Activated CD4-positive, alpha-beta T cell treated with anti-CD3 and anti-CD28 coated beads, Interleukin-2, amount 10 ng/mL, durations not matched to agents 24 days and 14 days (primary cell): ENCODE measurements at places on chromosomes 12 and 14. TPM values are rescaled to one million over a fixed set of nuclear protein-coding genes. Genes with fewer than 3 reads are reported as not detected.

Gene AICDA
- not detected in 2 replicates for total RNA-seq

DNA sequence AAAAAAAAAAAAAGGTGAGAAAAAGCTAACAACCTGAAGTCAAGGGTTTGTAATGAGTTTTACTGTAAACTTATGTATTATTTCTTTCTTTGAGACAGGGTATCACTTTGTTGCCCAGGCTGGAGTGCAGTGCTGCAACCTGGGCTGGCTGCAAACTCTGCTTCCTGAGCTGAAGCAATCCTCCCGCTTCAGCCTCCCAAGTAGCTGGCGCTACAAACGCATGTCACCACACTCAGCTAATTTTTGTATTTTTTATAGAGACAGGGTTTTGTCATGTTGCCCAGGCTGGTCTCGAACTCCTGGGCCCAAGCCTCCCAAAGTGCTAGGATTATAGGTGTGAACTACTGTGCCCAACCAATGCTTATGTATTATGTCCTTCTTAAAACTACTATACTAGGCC, 9.2 kb downstream of the ATF7 start:
- DNase-seq: no peak

Gene GABARAPL1
- total RNA-seq: 1.5 and 2.6 TPM in 2 replicates

GRCh38 chr14:66163023-66163422, 323.1 kb upstream of the CCDC196 start:
- no peak for DNase-seq

DNA sequence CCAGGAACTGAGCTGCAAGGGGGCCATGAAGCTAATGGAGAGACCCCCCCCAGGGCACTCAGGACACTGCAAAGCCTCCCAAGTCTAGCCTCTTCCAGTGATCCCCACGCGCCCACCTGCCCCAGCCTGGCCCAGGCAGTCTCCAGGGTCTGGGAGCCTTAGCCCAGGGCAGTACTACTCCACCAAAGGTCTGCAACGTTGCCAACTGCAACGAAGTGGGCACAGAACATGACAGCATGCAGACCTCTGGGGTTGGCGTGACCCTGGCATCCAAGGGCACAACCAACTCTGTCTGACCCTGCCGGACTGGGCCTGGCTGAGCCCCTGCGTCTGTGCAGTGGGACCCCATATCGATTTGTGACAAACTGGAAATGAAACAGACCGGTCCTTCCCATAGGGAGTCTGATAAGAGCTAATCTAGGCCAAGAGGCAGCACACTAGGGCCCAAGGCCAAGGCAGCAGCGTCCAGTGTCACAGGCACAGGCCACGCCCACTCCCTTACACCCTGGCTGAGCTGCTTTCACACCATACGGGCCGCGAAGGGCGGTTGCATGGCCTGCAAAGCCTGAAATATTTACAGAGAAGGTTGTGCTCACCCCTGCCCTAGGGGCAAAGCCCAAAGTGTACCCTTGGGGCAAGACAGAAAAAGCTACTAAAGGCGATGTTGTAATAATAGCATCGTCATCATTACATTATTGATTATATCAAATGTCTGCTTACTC, 76.7 kb downstream of the NCOR2 start:
- no peak for DNase-seq

GRCh38 chr12:8678661-8679111, 16.1 kb upstream of the MFAP5 start:
- DNase-seq: no peak

Gene ASIC1
- total RNA-seq: 17.6 and 19.7 TPM in 2 replicates

- no peak for DNase-seq
Measured at GRCh38 chr14:92575061-92575747, 61.6 kb downstream of the RIN3 start.

Gene RFX4
- not detected in 2 replicates for total RNA-seq

DNA sequence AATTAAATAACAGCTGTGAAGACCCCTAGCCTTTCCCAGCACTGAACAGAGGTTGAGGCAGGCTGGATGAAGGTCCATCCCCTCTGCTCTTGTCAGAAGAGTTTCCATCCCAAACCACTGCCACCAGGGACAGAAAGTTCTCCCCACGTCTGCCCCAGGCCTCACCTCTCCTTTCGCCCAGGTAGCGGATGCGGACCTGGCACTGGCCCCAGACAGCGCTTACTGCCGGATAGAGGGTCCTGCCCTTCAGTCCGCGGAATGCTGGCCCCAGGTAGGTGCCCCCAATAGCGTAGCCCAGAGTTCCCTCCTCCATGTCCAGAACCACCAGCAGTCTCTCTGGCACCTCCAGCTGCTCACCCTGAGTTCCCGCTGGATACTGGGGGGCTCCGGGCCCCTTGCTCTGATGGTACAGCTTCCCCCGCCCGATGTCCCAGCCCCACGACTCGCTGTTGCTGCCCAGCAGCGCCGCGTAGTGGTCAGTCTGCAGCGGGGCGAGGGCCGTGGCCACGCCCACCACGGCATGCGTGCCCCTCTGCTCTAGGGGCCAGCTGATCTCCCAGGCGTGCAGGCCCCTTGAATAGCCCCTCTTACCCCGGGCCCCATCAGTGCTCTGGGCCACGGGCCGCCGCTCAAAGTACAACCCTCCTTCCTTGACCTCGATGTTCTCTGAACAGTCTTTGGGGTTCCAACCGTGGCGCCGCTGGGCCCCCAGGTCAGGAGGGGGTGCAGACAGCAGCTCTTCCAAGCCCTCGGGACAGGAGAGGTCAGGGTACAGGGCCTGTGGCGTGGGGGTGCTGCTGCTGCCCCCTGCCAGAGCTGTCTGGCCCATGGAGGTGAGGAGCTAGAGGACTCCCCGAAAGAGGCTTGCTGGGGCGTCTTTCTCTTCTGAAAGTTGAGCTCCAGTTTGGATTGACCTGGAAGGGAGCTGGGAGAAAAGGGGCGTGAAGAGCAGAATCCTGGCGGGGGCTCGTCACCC, 742 bp downstream of the SPSB2 start:
- peak; percentile 97 for DNase-seq

DNA sequence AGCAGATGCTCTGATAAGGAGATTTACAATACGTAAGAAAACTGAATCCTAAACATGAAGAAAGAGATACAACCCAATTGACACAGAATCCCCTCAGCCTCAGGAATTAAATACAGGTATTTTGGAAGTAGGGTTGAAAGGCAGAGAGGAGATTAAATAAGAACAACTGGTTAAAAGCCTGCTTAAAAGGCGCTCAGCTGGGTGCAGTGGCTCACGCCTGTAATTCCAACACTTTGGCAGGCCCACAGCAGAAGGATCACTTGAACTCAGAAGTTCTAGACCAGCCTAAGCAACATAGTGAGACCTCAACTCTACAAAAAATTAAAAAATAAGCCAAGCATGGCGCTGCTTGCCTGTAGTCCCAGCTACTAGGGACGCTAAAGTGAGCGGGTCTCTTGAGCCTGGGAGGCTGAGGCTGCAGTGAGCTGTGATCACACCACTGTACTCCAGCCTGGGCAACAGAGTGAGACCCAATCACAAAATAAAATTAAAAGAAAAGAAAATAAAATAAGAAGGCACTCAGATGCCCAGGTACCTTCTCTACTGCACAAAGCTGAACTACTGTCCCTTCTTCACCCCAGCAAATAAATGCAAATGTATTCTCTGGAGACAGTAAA, 32.9 kb downstream of the MED13L start:
- no peak for DNase-seq

DNA sequence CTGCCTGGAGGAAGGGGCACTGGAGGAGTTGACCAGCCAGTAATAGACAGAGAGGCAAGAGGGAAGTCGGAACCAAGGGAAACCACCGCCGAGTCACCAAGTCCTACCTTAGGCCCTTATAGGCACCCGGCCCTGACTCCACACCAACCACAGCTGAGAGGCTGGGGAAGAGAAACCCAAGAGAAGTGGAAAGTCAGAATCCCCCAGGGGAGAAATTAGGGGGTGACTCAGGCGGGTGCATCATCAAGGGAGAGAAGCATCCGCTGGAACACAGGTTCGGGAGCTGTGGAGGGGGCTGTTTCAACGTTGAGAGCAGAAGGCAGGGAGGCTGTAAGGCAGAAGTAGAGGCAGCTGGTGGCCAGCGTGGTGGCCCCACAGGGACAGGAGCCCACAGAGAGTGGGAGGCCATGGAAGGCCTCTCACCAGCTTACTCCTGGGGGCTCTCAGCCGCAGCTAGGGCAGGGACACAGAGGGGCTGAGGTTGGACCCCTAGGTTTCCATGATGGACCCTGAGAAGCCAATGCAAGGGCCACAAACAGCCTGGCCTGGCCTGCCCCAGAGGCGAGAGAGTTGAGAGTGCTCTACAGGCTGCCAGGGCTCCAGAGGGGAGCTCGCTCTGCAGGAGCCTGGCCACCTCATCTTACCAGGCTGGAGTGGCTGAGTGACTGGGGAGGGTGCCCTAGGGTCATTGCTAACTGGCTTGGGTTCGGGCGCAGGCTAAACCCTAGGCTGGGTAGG, 1.4 kb upstream of the TRMT61A start:
- no peak for DNase-seq

GRCh38 chr12:26939953-26940352, 1.7 kb downstream of the FGFR1OP2 start:
- no peak for DNase-seq

- DNase-seq: no peak
Measured at GRCh38 chr12:6370994-6371754, 4.2 kb downstream of the SCNN1A start.

- DNase-seq: peak; percentile 65
Measured at GRCh38 chr12:49094160-49094974, at the start of gene DHH. Gene DHH, minus strand, starts transcription at chr12:49094801. Its CDS starts 289 bp downstream, at chr12:49094512.

DNA sequence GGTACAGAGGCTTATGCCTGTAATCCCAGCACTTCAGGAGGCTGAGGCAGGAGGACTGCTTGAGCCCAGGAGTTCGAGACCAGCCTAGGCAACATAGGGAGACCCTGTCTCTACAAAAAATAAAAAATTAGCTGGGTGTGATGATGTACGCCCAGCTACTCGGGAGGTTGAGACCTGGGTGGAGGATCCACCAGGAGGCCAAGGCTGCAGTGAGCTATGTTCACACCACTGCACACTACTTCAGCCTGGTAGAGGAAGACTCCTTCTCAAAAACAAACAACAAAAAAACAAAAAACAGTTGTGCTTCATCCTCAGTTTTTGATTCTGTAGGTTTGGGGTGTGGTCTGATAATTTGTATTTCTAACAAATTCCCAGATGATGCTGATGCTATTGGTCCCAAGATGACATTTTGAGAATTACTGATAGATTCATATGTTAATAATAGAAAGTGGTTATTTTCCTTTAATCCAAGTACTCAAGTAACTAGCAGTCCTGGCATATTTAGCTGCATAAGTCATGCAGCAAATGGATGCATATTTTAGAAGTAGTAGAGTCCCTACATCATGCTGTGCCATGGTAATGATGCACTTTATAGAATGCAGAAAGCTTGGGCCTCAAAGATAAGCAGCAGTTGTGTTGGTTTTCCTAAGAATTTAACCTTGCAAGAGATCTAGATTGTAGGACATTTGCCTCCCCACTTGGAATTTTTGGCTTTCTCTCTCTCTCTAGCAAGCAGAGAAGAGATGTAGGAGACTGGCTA, 76.1 kb upstream of the PAWR start:
- no peak for DNase-seq

Gene PSMA3
- total RNA-seq: 474 and 479 TPM in 2 replicates

Gene KRT85
- not detected in 2 replicates for total RNA-seq

GRCh38 chr12:43284486-43285158, 267.4 kb downstream of the ADAMTS20 start:
- DNase-seq: no peak

Gene ZDHHC22
- total RNA-seq: not detected in 2 replicates

GRCh38 chr14:88346048-88346639, 23.1 kb upstream of the KCNK10 start:
- no peak for DNase-seq

Gene LRRC10
- not detected in 2 replicates for total RNA-seq

DNA sequence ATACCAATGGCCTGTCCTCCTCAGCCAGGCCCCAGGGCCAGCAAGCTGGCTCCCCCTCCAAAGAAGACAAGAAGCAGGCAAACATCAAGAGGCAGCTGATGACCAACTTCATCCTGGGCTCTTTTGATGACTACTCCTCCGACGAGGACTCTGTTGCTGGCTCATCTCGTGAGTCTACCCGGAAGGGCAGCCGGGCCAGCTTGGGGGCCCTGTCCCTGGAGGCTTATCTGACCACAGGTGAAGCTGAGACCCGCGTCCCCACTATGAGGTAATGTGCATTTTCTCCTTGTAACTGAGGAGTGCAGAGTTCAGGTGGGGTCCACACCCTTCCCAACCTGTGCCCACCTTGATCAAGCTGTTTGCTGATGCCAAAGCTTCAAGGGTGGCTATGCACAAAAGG, 23.4 kb downstream of the ACACB start:
- DNase-seq: no peak

DNA sequence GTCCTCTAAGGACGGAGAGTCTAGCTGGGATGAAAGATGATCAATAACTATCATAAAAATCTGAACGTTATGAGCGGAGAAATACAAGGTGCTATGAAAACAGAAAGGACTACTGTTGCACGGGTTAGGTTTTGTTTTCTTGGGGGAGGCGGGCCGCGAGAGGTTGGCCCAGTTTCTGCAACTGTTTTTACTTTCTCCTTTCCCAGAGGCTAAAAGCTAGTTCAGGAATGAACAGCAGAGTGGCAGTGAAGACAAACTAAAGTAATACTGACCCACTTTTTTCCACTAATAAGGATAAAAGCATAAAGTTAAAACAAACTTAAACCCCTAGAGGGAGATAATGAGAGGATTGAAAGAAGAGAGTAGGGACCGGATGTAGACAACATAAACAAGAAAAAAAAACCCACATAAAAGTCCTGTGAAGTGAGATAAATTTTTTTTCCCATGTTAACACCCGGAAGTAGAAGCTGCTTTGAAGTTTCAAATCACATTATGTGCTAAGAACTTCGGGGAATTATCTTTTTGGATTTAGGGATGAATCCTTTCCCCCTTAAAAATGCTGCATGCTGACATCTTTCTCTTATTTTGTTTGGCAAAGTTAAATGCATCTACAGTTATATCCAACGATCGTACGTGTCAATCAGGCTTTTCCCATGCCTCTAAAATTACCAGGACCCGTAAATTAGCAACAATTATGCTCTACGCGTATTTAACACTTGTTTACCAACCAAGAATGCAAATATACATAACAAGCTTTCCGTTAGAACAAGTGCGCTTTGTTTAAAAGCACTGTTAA, 1.0 kb upstream of the CDK17 start:
- DNase-seq: peak; percentile 85
